Stimulated activated CD4-positive, alpha-beta T cell treated with anti-CD3 and anti-CD28 coated beads, Interleukin-15, amount 100 ng/mL, for 1 hour (primary cell): ENCODE measurements at places on chromosomes 3 and 15.

- no peak for DNase-seq
These were observed 18.9 kb downstream of the GREM1 start for GRCh38 chr15:32736701-32737061.

DNA sequence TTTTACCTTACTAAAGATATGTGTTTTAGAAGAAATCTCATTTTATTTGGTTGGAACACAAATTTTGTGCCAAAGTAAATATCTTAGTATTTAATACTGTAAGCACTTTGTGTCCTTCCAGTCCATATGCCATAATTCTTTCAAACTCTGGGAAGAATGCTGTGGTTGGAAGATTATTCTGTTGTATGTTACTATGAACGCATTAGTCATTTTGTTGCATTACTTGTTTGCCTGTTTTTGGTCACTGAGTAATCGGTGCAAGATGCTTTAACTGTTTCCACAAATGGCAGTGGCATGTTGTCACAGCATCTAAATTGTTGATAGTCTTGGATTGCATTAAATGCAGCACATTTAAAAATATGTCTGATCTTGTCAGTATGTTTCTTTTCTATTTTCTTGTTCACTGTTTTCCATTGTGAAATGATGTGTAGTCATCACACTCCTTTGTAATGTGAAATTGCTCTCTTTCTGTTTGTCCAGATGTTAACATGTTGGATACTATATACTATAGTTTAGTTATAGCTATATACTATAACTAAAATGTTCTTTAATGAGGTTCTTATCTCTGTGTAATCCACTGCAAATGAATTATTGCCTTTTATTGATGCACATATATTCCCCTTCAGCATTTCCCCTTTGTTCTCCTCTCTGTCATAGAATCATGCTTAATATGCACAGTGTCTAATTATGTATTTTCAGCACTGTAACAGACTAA lies 89.9 kb upstream of the FLNB start:
- no peak for DNase-seq

DNA sequence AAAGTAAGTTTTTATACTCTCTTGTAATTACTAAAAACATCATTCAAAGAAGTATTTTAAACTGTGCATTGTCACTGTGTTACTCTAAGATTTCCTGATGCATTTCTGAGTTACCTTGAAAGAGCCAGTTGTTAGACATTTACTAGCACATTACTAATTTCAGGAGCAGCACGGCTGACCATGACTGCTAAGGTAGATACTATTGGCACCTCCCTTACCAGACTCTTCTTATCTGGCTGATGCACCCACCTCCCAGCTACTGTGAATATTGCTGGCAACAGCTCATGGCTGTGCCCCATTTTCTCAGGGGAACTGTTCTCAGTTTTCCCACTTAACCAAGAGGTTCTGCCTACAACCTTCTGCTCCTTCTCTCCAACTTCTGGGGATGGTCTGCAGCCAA lies 29.4 kb downstream of the COL6A5 start:
- no peak for DNase-seq

- DNase-seq: no peak
These were observed 3.5 kb downstream of the SMAD3 start for GRCh38 chr15:67068710-67069400.

GRCh38 chr3:133197619-133198018 lies 159.4 kb downstream of the TMEM108 start:
- DNase-seq: no peak

DNA sequence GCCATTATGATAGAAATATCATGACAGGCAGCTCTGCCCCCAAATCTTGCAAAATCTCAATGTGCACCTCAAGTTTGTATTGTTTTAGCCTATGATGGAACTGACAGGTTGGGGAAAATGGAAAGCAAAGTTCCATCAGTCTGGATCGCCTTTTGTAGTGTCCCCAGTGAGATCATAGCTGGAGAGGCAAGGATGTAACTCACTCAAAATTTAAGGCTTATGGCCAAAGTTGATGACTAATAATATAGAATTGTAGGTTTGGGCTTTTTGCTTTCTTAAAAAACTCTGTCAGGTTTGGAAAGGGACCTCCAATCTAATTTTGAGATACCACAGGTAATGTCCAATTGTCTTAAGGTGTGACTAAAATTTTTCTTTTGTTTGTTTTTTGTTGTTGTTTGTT lies 1.4 kb upstream of the ACP3 start:
- no peak for DNase-seq

DNA sequence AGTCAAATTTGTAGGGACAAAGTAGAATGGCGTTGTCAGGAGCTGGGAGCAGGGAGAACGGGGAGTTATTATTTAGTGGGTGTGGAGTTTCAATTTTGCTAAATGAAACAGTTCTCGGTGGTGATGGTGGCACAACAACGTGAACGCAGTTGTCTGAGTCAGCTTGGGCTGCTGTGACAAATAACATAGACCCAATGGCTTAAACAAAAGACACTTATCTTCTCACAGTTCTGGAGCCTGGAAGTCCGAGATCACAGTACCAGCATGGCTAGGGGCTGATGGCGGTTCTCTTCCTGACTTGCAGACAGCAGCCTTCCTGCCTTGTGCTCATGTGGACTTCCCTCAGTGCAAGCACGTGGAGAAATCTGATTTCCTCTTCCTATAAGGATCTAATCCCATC lies 90.2 kb downstream of the CHSY1 start:
- no peak for DNase-seq

DNA sequence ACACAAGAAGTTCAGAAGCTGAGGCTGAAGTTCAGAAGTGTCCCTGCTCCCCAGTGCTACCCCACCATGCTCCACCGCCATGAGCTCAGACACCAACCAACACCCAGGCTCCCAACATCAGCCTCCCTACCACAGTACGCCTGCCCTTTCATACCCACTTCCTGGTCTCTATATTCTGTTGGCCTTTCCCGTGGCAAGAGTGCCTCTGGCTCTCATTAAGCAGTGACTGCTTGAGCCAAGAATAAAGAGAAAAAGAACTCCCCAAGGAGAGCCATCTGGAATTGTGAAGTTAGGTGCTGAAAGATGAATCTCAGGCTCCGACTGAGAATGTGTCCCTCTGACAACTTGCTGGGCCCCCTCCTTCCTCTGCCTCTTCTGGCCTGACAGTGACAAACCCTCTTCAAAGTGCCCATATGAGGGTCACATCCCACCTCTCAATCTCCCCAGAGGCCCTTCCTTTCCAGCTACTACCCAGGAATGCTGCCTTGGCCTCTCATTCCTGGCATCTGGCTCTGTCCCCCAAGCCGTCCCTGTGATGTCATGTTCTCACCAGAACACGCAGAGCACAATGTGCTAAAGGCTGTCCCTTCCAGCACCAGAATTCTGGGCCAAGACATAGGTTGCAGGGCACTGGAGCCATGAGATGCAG lies 306.8 kb downstream of the NTRK3 start:
- no peak for DNase-seq

DNA sequence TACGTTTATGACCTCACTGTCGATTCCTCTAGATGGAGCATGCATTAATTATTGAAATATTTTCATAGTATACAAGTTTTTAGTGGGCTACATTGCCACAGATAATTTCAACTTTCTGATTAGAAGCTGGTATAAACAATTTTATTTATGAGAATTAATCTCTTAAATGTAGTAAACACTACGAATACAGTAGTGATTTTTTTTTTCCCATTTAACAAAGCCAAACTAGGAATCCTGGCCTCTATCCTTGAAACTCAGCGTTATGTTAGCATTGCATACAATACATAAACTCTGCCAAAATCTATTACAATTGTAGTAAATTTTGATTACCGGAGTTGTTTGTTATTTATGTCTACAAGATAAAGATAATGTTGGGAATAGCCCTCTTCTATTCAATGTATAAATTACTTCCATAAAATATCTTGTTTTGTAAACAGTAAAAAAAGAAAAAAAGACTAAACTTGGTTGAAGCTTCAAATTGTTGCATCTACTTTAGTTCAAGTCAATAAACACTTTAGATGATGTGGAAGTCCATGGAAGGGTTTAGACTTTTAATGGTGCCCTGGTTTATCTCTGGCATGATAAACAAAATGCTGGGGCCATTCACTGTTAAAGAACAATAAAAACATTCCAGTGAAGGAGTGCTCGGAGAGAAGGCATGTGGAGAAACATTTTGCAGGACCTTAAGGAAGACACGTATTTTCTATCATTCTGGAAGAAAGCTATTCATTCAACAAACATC lies 77.3 kb upstream of the NR2F2 start:
- no peak for DNase-seq

- DNase-seq: peak; percentile 34
These were observed 960 bp upstream of the KLF13 start for GRCh38 chr15:31325595-31326155.
